ENCODE measurements at places on chromosomes 3 and 15.

DNA sequence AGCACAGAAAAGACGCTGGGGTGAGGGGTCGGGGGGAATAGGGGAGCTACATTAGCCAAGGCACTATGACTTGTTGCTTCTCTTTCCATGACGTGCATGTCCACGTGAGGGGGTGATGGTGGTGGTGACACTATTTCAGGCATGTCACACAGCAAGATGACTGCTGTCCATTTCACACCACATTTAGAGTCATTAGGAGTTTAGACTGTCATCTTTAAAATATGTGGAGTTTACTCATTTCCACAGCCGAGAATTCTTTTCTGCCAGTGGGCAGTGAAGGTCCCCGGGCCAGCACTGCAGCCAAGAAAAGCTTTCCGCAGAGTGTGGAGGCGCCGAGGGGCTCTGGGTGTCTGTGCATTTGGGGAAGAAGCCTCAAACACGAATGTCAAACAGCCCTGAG lies 954 bp upstream of the DGKG start:
- DNase-seq = no peak

DNA sequence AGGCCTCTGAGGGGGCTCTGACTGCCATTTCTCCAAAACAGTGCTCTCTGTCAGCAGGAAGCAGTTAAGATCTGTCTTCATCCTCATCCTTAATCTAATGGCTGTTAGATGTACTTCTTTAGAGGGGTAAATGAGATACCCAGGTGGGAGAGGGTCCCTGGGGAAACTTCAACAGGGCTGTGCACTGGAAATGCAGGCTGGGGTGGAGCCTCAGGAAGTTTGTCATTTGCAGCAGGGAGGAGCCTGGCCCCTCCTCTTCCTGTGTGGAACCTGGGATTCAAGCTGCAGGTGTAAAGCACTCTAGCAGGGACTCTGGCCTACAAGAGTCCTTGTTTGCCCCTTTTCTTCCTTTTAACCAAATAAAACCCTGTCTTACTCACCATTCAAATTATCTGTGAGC lies 1173.6 kb downstream of the OTOL1 start:
- no peak for DNase-seq

- peak; percentile 92 for DNase-seq
Measured at GRCh38 chr3:49689046-49689907, at the start of the genes MST1 and RNF123. Gene MST1 (minus strand): TSS chr3:49689474. CDS start chr3:49688691, 783 bp downstream. Gene RNF123 (plus strand): TSS chr3:49689557. CDS start chr3:49691166, 1,609 bp downstream.

DNA sequence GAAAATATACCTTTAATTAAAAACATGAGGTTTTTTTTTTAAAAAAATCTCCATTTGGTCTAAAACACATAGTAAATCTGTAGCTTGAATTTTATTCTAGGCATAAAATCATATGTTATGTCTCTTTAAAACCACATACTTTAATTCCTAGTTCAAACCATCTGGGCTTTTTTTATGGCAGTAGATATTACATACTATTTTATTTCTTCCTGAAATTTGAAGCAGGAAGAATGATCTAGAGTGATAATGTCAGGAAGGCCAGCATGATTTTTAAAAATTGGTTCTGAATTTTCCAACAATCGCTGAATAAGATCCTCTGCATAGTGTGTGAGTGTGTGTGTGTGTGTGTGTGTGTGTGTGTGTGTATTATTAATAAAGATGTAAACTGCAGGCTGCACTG lies 420.3 kb downstream of the NAALADL2 start:
- no peak for DNase-seq

DNA sequence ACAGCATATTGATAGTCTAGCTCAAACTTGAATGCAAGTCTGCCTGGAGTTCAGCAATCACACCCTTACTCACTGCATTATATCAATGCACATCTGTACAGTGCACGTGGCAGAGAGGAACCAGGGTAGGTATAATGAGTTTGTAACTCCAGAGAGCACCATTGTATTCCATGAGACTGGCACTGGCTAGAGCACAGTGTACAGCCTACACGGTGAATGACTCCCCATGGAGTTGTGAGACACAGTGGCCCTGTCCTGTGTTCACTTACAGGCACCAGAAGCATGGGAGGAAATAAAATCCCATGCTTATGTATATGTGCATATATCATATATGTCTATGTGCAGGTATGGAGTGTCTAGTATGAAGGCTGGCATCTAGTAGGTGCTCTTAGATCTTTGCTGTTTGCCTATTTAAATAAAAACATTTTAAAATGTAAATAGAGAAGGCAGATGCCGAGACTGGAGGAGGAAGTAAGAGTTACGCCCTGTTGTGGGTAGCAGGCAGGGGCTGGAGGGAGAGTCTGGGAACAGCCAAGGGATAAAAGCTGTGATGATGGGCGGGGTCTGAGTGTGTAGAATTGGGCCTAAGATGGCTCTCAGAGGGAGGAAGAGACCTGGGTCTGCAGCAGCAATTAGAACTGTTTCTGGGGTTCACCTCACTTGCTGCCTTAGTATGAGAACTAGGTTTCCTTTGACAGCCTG lies 360.7 kb upstream of the ICE2 start:
- DNase-seq = no peak
